Globus pallidus (tissue), 1 donor: ENCODE measurements at places on chromosomes 6 and 20.

GRCh38 chr6:36489426-36489825 lies 46.6 kb downstream of the KCTD20 start:
- no peak for DNase-seq

DNA sequence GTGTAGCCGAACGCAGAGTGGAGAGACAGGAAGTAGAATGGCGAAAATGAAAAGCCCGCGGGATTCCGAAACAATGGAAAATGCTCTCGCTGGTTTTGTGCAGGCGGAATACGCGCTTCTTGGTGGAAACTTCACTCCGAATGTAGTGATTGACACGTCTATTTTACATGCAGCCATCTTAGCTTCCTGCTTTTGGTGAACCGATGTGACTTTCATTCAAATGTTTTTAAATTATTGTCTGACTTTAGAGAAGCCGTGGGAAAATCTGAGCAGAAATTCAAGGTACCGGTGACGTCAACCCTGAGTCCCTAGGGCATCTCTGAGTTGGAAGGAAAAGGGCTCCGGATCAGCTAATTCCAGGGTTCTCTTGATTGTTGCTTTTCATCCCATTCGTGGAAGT lies 11.4 kb downstream of the GPX5 start:
- DNase-seq = no peak

- DNase-seq = no peak
Measured at GRCh38 chr6:15751721-15752350, 89.0 kb upstream of the DTNBP1 start.

GRCh38 chr6:62614442-62614841 lies 328.4 kb upstream of the KHDRBS2 start:
- no peak for DNase-seq

GRCh38 chr6:135183002-135183531 lies 2.0 kb downstream of the MYB start:
- no peak for DNase-seq

GRCh38 chr6:81487489-81487888 lies 265.0 kb downstream of the TENT5A start:
- DNase-seq = peak; percentile 84

DNA sequence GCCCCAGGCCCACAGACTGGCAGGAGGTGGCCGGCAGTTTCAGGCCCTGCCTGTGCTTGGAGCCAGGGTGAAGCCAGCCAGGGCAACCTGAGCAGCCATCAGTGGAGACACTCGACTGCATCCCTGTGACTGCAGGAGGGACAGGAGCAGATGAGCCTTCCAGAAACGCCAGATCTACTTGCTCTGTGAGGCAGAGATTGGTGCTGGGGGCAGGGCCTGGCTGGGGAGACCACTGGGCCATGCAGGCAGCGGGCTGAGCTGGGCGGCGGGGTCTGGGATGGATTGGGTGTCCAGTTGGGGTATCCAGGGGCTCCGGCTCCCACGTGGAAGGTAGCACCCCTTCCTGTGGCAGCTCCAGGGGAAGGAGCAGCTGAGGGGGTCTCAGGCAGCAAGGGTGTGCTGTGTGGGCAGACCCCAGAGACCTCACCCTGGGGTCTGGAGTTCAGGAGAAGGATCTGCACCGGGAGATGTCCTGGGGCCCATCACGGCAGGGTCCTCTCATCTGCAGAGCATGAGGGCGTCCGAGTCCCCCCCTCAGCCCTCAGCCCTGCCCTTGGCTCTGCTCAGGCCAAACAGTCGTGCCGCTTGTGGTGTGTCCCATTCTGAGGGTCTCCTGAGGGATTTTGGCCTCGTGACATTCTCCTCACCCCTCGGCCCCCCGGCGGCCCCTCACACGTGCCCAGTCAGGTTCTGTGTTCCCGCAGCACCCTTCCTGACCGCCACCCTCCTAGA lies 334.9 kb downstream of the TAF4 start:
- DNase-seq = no peak
